BJ (cell line): ENCODE measurements at places on chromosomes 7 and 10.

DNA sequence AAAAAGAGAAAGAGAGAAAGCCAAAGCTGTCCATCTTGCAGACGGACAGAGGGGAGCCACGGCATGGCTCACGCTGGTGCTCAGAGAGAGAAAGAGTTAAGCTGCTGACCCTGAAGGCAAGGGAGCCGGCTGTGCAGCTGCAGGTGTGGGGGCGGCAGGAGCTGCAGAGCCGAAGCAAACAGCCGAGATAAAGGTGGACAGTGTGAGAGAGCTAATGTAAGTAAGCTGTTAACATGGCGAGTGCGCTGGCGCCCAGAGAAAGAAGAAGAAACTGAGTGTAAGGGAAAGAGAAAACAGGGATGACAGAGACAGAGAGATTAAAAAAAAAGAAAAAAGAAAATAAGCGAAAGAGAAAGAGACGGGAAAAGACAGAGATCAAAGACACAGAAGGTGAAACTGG lies 18.2 kb downstream of the COL17A1 start:
- no peak for DNase-seq

DNA sequence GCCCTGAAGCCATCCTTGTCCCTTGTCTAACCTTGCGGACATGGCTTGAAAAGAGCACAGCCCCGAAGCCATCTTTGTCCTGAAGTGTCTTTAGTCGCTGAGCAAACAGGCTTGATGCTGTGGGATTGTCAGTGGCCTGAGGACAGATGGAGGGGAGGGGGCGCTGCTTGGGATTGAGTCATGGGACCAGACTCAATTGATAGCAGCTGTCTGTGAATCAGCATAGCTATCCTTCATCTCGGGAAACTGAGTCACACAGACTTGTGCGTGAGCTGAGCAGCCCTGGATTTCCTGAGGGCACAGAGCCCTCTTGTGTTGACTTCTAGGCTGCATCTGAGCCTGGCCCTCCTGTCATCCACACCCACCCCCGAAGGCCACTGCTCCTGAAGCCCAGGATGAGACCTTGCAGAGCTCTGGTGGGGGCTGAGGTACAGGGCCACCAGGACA lies 14.4 kb downstream of the MYO1G start:
- no peak for DNase-seq

DNA sequence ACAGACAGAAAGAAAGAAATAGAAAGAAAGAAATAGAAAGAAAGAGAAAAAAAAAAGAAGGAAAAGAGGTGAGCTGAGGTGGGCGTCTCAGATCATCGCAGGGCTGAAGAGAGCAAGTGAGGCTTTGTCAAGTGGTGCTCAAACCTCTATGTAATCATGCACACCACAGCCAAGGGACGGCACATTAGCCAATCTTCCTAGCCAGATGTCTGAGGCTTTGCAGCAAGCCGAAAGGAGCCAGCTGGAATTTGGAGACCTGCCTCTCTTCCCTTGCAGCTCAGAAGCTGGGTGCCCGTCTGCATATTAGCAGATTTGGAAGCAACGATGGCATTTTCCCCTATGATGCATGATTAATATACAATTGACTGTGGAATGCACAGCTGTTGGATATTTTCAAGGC lies 52.5 kb downstream of the ADRA2A start:
- no peak for DNase-seq

DNA sequence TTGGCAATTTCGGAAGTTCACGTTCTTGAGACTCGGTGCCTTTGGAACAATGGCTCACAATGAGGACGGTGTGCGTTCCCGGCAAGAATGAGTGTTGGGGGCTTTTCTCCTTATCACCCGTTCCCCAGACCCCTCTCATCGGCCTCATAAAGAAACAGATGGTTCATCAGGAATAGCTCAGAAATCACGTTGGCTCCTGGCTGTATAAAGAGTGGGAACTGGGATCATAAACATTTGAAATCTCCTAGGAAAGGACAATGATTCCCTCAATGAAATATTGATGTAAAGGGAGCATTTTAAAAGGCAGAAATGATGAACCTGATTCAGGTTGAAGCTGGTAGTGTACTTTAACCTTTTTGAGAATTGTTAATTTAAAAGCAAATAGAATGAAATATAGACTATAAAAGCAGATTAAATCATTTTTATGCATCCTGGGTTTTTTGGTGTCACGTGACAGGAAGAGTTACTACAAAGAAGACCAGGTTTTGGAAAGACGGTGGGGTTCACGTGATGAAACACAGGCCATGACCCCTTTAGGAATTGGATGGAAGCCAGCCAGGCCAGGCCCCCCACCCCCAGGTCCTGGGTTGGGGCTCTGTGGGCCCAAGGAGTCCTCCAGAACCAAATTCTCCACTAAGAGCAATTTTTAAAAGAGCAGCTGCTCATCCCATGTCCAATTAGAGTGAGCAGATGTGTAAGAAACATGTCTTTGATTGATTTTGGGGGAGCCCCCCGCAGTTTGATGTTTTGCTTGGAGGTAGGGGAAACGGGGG lies 63.0 kb downstream of the CUX1 start:
- no peak for DNase-seq

GRCh38 chr10:102814873-102815661 lies 22.1 kb downstream of the CYP17A1 start:
- DNase-seq, result no peak

GRCh38 chr10:112805701-112806100 lies 144.3 kb upstream of the TCF7L2 start:
- no peak for DNase-seq

GRCh38 chr7:100745184-100745583 lies 11.8 kb downstream of the ZAN start:
- no peak for DNase-seq

- no peak for DNase-seq
Measured at GRCh38 chr10:4121502-4122380, 336.7 kb upstream of the KLF6 start.

- no peak for DNase-seq
Measured at GRCh38 chr7:74217455-74218342, 7.9 kb downstream of the LAT2 start.

GRCh38 chr10:16458166-16458955 lies 21.6 kb downstream of the PTER start:
- DNase-seq, result no peak

- DNase-seq, result no peak
Measured at GRCh38 chr10:89121764-89122020, 85.4 kb downstream of the CH25H start.

DNA sequence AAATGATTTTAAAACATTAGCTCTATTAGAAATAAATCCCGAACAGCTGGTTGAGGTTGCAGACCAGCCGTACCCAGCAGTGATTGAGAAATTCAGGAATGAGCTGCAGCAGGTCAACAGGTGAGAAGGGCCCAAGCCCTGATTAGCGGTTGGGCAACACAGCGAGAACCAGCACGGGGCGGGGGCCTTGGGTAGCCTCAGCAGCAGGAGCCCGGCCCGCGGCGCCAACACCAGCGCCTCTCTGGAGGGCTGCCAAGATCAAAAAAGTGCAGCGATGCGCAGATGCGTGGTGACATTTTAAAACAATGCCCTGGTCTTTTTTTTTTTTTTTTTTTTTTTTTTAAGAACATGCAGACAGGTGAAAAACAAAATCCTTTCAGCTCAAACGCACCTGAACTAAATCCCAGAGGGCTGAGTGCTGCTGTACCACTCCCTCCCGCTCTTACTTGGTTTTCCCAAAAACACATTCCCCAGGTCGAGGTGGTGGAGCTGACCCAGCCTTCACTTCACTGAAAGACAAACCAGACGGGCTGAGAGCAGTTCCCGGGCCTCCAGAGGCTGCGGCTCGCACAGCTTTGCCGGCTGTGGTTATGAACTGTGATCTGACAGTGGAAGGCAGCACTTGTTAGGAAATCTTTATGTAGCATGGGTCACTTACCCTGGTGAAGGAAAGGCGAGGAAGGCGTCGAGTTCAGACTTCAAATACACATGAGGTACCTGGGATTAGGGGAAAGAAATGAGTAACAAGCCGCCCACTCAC lies 579.4 kb downstream of the SDK1 start:
- DNase-seq, result no peak

DNA sequence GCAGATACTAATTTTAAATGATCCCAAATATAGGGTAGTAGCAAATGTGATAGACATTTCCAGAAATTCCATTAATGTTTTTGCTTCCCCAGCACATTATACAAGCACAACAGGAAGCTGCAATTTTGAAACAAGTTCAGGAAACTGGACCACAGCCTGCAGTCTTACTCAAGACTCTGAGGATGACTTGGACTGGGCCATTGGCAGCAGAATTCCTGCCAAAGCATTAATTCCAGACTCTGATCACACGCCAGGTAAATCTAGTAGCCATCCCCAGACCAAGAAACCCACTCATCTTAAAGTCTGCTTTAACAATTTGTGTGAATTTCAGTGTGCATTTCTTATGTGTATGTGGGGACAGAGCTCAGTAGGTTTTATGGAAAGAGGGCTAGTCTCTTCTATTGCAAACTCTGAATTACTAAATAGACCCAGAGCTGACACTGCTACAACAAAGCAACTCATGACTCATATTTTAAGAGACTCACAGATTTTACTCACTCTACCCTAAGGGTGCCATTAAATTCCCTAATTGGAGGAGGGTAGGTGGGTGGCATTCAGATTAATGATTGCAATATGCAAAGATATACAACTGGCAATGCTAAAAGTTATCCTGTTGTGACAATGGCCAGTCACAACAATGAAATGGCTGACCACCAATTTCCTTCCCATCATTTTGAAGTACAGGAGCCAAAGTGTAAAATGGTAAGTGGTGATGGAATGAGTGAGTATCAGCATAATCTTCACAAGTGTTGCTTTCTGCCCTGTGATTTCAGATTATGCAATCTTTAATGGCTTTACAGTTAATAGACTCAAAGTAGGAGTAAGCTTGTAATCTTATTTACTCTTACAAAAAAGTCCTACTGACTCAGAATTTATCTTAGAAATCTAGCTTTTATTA lies 317.6 kb upstream of the PLXDC2 start:
- DNase-seq, result no peak

DNA sequence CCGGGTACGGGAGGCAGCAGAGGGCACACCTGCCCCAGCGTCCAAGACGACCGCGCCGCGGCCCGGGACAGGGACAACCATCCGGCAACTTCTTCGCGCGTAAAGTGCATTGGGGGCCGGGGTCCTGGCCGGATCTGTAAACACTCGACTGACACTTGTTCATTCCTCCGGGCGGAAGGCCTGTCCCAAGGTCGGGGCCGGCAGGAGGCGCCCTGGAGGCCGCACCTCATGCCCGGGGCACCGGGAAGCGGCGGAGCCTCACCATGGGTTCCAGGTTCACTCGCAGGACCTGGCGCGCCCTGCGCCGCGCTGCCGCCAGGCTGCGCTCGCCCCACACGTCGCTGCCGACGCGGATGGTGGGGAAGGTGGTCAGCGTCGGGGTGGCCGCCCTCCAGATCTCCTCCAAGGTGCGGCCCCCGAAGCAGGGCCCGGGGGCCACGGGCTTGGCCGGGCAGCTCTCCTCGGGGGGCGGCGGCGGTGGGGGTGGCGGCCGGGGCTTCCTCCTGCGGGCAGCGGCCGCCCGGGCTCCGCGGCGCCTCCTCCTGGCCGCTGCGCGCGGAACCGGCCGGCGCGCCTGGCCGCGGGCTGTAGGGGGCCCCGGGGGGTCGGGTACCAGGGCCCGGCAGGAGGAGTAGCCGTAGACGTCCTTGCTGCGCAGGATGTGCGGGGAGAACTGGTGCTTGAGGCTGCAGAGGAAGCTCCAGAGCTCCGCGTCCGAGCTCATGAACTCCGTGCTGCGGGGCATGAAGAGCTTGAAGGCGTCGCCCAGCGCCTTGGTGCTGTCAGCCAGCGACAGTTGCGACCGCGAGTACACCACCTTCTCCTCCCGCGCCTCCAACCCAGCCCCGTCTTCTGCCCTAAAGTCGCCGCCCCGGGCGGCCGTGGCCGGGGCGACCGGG lies 746 bp downstream of the CCDC71L start:
- DNase-seq, result no peak

DNA sequence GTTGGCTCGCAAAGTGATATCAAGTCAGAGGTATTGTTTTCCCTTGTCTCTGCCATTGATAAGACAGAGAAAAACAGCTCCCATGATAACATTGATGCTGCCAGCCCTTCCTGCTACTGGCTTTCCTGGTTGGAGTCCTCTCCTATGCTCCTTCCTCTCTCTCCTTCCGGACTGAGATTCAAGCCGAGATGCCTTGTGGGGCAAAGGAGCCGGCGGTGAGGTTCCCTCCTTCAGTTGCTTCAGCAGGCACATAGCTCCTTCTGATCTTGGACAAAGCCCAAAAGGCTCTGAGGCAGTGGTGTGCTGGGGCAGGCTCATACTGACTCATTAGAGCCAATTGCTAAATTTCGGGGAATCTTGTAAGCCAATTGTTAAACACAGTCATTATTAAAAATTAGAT lies 8.8 kb upstream of the ZCCHC24 start:
- DNase-seq, result peak; percentile 54

DNA sequence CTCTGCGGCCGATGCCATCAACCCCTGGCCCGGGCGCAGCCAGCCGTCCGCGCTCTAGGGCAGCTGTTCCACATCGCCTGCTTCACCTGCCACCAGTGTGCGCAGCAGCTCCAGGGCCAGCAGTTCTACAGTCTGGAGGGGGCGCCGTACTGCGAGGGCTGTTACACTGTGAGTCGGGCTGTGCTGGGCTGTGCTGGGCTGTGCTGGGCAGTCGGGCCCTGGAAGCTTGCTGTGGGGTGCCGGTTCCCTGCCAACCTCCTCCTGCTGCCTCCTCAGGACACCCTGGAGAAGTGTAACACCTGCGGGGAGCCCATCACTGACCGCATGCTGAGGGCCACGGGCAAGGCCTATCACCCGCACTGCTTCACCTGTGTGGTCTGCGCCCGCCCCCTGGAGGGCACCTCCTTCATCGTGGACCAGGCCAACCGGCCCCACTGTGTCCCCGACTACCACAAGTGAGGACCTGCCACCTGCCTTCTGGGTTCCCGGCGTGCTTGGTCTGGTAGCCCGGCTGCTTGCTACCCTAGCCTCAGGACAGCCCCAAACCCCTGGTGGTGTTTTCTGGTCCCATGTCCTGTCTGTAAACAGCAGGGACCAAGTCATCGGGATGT lies 7.5 kb downstream of the ZYX start:
- DNase-seq, result no peak

- no peak for DNase-seq
Measured at GRCh38 chr7:151439855-151440798, at the start of gene CRYGN. CRYGN (minus strand) TSS chr7:151440141; CDS start chr7:151439917, 224 bp downstream.

GRCh38 chr7:123788584-123788983 lies 39.8 kb upstream of the WASL start:
- no peak for DNase-seq
